ENCODE measurements at places on chromosomes 7 and 10.

DNA sequence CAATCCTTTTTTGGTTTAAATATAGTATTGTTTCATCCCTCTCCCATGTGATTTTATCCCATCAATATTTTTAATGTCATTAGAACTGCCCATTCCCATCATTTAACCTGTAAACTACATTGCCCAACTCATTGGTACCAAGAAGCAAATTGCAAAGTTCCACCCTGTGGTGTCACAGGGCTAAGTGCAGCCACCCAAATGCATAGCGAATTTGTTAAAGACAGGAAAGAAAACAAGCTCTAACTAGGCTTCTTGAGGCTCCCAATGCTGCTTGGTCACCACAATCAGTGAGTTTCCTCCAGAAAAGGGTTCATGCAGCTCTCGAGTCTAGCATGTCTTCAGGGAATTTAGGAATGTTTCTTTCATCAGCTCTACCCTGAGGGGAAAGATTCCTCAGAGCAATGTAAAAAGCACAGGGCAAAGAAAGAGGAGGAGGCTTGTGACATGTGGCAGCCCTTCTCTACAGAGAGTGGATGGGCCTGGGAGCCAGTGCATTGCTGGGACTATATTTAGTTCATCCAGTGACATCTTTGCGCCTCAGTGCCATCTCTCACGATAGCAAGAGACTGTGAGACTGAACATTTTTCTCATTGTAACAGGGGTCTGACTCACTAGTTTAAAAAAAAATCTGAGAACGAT is 58.1 kb downstream of the CAV1 start:
- no peak for DNase-seq

DNA sequence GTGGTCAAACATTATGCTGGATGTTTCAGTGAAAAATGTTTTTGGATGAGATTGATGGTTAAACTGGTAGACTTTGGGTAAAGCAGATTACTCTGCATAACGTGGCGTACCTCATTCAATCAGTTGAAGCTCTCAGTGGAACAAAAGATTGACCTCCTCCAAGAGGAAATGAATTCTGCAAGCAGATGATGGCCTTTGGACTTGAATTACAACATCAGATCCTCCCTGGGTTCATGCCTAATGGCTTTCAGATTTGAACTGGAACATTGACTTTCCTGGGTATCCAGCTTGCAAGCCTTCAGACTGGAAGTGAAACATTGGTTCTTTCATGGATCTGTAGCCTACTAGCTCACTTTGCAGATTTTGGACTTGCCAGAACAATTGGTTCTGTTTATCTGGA is 169.3 kb upstream of the MALRD1 start:
- no peak for DNase-seq

DNA sequence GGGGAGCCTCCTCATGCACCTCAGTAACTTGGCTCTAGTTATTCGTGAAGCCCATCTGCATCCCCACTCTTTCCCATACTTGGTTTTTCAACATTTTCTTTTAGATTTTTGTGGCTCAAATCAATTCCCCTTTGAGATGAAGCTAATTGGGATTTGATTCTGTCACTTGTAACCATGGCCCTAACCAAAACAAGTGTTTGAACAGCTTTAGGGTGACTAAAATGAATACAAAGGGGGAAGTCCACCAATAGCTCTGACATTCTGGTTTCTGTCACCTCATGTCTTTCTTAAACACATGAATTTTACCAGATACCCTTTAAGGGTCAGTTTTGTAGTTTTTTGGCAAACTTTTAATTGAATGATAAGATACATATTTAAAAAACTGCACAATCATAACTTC is 87.0 kb downstream of the PCGF5 start:
- DNase-seq = no peak

DNA sequence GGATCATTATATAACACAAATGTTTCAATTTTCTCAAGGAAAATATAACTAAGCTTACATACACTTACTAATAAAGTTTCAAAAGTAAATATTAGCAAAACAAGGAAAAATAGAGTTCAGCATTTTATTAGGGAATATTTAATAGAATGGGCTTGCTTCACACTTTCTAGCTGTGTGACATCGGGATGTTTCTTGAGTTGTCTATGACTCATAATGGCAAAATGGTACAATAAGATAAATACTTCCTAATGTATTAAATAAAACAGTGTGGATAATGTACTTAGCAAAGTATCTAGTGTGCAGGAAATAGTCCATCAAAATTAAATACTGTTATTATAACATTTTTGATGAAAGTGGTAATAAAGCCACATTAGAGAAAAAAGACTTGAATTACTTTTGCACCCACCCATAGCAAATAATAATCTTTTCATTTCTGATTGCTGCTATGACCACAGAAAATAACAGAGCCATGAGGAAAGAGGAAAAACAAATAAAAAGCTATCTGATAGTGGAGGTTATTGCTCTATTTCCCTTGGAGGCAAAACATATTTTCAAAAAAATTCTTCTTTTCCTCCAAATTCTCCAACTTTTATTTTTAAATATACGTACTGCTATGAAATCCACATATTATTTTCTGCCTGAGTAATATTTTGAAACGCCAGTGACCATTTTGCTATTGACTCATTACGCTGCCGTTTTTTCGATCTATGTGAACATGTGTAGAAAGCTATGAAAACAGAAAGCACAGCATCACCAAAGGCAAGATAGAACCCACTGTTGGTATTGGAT is 272.9 kb upstream of the KLF6 start:
- DNase-seq = peak; percentile 15

DNA sequence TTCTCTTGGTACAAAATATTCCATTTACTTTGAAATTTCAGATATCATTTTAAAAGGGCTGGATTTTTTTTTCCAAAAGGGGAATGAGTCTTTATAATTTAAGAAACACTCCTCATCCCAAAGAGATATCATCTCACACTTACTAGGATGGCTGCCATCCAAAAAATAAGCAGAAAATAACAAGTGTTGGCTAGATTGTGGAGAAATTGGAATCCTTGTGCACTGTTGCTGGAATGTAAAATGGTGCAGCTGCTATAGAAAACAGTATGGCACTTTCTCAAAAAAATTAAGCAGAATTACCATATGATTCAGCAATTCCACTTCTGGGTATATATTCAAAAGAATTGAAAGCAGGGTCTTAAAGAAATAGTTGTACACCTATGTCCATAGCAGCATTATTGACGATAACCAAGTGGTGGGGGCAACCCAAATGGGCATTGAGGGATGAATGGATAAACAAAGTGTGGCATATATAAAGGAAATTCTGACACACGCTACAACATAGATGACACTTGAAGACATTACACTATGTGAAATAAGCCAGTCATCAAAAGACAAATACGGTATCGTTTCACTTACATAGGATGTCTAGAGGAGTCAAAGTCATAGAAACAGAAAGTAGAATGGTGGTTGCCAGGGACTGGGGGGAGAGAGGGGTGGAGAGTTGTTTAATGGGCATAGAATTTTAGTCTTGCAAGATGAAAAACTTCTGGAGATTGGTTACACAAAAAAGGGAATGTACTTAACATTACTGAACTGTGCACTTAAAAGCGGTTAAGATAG is 53.8 kb downstream of the LSM5 start:
- DNase-seq = no peak

DNA sequence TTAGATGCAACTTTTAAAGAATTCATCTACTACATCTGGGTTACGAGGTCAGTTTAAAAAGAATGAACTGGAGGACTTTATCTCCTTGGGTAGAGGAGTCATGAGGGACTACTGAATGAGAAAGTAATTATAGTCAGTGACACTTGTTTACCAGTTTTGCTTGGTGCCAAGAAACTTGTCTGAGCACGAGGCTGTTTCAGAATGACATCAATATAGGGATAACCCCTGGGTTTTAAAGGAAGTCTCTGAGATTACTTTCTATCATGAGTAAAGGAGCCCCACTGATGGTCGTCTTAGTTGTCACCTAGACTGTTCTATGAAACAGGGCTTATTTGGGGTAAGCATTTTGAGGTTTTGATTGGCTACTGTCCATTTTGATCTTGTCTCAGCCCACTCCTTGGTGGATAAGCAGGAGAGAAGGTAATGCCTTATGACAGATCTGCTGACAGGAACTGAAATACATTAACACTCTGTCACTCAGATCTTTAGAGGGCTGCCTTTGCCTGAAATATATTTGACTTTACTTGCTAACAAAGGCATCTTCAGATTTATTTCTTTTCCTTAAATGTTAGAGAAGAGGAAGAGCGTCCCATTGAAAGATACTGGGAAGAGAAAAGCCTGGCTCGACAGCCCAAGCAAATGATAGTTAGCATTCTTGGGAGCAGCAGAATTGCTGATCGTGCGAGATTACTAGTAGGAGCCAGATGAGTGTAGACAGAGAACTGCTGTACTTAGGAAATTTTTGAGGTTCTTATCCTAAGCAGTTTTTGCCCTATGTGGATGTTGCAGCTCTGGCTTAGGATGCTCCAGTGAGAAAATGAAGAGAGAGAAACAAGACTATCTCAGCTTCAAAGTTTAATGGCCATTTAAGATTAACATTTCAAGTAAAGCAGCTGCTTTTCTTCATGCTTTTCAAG is 299.2 kb upstream of the LRGUK start:
- no peak for DNase-seq

- DNase-seq = no peak
These were observed 59.4 kb downstream of the FANK1 start for GRCh38 chr10:125955766-125956165.

DNA sequence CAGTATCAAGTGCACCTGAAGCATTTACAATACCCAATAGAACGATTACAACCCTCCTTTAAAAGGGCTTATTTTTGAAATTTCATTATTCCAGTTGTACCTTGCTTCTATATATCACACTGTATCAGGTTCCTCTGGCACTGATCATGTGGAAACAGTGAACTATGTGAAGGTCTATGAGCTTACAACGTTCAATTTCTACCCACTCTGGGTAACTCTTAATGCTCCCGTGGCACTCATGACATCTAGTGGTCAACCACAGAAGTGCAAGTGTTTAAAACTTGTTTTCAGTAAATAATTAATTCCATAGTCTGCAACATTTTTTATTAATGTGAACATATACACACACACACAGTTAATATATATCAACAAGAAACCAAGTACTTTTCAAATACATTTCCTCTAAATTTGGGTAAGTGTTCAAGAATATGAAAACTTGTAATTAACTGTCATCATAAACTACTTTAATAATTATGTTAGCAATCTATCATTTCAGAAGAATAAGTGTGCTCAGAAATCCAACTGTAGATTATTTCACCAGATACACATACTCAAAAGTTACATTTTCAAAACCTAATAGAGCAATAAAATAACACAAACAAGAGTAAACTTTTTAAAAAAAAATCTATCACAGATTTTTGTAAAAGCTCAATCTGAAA is 61.0 kb downstream of the MPP7 start:
- peak; percentile 51 for DNase-seq

- no peak for DNase-seq
These were observed 90.4 kb downstream of the TAF3 start for GRCh38 chr10:7908541-7909210.

GRCh38 chr7:925601-926000 is 28.9 kb downstream of the ADAP1 start:
- peak; percentile 20 for DNase-seq

- DNase-seq = peak; percentile 91
These were observed 36.3 kb downstream of the ENTPD1 start for GRCh38 chr10:95792211-95792780.
